ENCODE measurements at places on chromosomes 11 and 22. TPM values are rescaled to one million over a fixed set of nuclear protein-coding genes. Genes with fewer than 3 reads are reported as not detected.
A peak's percentile ranks its signal among the peaks of the same experiment; 100 is the strongest.

DNA sequence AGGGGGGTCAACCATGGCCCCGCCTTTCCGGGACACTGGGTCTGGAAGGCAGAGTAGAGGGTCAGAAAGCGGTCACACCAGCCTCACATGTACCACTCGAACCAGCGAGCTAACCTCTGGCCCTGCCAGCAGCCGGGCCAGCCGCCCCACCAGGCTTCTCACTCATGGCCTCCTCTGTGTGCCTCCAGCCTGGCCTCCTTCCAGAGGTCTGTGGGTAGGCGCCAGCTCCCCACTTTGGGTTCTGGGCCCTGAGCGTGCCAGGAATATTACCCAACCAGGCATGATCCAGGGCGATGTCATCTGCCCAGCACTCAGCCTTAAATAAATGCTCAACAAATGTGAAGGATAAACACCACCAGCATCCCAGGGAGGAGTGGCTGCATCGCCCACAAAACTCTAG, 5.8 kb downstream of the SCUBE1 start:
- no peak for DNase-seq
- H3K4me3 ChIP-seq = no peak overlapping the region
- no peaks in the 10 kb centered on the region for H3K36me3 ChIP-seq
- no peaks in the 10 kb centered on the region for H3K4me1 ChIP-seq
- H3K27ac ChIP-seq = no peak overlapping the region
- H3K27me3 ChIP-seq = peaks cover 13% of the 10 kb centered on the region

DNA sequence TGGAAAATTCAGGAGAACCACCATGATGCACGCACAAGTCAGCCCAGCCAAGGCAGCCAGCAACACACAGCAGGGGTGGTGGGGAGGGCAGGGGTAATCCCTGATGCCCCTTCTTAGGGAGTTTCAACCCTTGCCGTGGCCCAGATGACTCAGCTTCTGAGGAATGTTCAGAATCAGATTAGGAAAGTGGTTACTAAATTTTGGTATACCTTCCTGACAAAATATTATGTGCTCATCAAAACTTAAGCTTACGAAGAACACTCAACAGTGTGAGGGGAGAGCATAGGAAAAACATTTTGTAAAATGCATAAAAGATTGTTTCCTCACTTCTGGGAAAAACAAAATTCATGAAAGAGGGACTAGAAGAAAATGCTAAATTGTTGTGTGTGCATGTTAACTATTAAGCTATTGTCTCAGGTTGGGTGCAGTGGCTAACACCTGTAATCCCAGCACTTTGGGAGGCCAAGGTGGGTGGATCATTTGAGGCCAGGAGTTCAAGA, 32.1 kb downstream of the SERPIND1 start:
- peak; percentile 33 for DNase-seq
- H3K27ac ChIP-seq = no peak overlapping the region
- H3K4me3 ChIP-seq = no peak overlapping the region
- H3K4me1 ChIP-seq = peaks cover 21% of the 10 kb centered on the region

The MPZL2 gene
- total RNA-seq = 51.5 TPM

The NLRP14 gene
- not detected for total RNA-seq
